MG63 (cell line): ENCODE measurements at places on chromosomes 7 and 10.

DNA sequence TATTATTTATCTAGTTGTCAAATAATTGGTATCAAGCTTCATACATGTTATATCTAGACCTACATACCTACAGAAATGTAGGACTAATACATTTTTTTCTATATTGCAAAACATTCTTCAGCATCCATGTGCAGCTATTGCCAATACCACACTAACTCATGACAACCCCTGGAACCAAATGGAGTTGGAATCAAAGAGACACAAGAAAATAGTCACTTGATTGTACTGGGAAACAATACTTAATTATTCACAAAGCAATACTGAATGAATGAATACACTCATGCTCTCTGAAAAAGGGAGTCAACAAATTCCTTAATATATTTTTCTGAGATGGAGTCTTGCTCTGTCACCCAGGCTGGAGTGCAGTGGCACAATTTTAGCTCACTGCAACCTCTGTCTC is 10.4 kb upstream of the CFAP43 start:
- DNase-seq: no peak

GRCh38 chr10:104388830-104389229 is 35.2 kb downstream of the CFAP58 start:
- DNase-seq: no peak

DNA sequence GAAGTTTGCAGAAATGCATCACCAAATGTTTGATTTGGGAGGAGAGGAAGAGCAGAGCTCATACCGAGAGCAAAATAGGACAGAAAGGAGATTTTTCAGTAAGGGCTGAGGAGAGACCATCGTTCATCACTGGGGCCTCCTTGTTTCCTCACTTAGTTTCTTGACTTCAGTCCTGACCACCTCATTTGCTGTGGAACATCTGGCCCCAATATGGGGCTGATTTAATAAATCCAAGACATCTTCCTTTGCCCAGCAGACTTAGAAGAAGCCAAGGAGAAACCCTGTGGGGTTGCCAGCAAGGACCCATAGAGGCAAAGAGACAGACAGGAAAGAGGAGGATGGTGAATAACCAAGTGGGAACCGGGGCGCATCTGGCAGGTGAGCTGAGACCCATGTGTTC is 60.4 kb downstream of the CHST3 start:
- DNase-seq: no peak

DNA sequence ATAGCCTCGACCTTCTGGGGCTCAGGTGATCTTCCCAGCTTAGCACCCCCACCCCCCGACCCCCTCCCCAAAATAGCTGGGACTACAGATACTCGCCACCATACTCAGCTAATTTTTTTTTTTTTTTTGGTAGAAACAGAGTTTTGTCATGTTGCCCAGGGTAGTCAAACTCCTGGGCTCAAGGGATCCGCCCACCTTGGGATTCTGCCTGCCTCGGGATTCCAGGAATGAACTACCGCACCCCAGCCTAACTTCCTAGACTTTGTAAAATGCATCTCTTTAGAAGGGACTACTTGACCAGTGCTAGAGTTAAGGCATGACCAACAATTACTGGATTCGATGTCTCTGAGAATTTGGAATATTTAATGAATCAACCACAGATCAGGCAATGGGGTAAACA is 85.9 kb downstream of the MDFIC start:
- no peak for DNase-seq
